ENCODE measurements at places on chromosomes 6 and 20. TPM values are rescaled to one million over a fixed set of nuclear protein-coding genes. Genes with fewer than 3 reads are reported as not detected.

DNA sequence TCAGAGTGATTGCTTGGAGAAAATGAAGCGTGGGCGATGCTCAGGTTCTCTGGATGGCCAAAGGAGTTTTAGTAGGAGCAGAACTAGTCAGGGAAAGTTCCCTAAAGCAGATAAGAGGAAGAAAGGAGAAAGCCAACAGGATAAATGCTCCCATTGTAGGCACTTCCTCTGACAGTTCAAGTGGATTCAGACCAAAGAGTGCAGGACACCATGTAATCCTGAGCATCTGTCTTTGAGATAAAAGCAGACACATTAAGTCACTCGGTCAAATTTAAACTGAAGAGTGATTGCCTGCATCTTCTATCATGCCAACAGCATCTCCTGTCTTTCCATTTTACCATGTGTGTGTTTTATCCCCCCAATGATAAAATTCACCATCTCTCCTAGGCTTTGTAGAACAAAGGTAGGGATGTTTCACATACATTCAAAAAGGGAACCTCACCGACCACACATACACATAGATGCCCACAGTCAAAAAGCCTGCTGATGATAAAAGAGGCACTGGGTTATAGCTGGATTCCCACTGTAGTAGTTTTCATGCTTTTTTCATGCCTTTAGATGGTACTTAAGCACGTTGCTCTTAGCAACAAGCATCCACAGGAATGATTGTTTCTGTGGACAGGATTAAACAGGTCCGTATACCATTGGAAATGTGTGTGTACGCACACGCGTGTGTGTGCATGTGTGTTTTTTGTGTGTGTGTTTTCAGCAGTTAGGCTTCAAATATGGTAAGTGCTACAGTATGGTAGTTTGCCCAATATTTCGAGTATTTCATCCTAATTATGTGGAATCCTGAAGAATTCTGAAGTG, 7.0 kb downstream of the GRIK2 start:
- H3K4me3 ChIP-seq: no peak overlapping the region
- H3K4me1 ChIP-seq: peaks cover 8% of the 10 kb centered on the region

GRCh38 chr20:62307226-62308101, 4.7 kb downstream of the ADRM1 start:
- H3K4me3 ChIP-seq: no peak overlapping the region
- peaks cover 50% of the 10 kb centered on the region for H3K4me1 ChIP-seq
- peaks cover 57% of the 10 kb centered on the region for H3K36me3 ChIP-seq
- H3K27ac ChIP-seq: no peak overlapping the region
- DNase-seq: no peak
- no peaks in the 10 kb centered on the region for H3K27me3 ChIP-seq

Gene SAMD10
- total RNA-seq: 8.1 TPM

Gene ARMC2
- 1.9 TPM for total RNA-seq
